ENCODE measurements at places on chromosomes 16 and 17. TPM values are rescaled to one million over a fixed set of nuclear protein-coding genes. Genes with fewer than 3 reads are reported as not detected.

DNA sequence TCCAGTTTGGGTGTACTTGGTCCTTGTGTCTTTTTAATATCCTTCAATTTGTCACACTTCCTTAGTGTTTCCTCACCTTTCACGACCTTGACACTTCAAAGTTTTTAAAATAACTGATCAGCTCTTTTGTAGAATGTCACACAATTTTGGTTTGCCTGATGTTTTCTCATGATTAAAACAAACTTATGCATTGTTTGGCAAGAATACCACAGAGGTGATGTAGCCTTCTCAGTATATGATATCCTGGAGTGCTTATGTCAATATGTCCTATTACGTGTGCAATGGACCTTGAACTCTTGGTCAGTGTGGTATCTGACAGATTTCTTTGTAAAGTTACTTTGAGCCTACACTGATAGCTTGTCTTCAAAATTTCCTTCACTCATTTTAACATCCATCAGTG, 297.4 kb downstream of the CNTNAP4 start:
- no peak for DNase-seq

GRCh38 chr16:4870138-4870671, 22.9 kb downstream of the UBN1 start:
- DNase-seq, result no peak

- no peak for DNase-seq
Measured at GRCh38 chr16:27826081-27826892, 237.2 kb downstream of the GSG1L start.

- no peak for DNase-seq
Measured at GRCh38 chr16:83888672-83889044, 10.3 kb upstream of the MLYCD start.

- no peak for DNase-seq
Measured at GRCh38 chr17:1460233-1460632, 4.2 kb upstream of the CRK start.

The SOX15 gene
- total RNA-seq, result 0.20 TPM

The TNFSF13 gene
- 2.2 TPM for total RNA-seq

The SALL1 gene
- not detected for total RNA-seq

The HSPB9 gene
- total RNA-seq, result not detected

The PARD6A gene
- total RNA-seq, result 16.1 TPM

The GUCY2D gene
- not detected for total RNA-seq
